COR-L47 (cell line): ENCODE measurements at places on chromosomes 3 and 15.

- no peak for DNase-seq
Observed at GRCh38 chr3:149333176-149333859, at the start of gene TM4SF18. TSS of gene TM4SF18 (minus strand) at chr3:149333636. CDS start at chr3:149333382, 254 bp downstream.

- DNase-seq: no peak
Observed at GRCh38 chr3:38640661-38641452, 8.6 kb downstream of the SCN5A start.

DNA sequence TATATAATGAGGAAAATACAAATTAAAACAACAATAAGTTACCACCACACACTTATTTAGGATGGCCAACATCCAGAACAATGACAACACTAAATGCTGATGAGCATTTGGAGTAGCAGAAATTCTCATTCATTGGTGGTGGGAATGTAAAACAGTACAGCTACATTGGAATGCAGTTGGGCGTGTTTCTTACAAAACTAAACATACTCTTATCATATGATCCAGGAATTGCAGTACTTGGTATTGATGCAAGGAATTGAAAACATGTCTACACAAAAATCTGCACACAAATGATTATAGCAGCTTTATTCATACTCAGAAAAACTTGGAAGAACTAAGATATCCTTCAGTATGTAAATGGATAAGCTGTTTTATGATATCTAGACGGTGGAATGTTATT lies 594.2 kb downstream of the ZBBX start:
- no peak for DNase-seq

- peak; percentile 40 for DNase-seq
Observed at GRCh38 chr15:89177633-89178306, 43.6 kb downstream of the RLBP1 start.

- DNase-seq: no peak
Observed at GRCh38 chr3:2880218-2880756, 229.9 kb downstream of the IL5RA start.

DNA sequence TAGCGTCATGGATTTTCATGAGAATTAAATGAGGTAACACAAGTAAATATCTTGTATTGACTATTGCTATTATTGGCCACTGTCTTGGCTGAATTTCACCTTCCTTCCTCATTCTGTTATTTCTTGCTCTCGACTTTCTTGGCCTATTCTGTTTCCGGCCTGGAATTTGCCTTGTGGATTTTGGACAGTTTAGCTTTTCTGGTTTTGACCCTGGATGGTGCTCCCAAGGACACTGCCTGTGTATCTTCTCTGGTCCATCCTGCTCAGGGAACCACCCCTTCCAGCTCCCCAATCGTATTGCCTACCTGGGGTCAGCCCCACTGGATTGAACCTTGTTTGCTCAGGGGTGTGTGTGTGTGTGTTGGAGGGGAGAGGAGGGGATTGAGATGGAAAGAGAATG lies 376.2 kb upstream of the C2CD4B start:
- DNase-seq: no peak

GRCh38 chr15:26867200-26868007 lies 542 bp downstream of the GABRA5 start:
- DNase-seq: peak; percentile 6

- no peak for DNase-seq
Observed at GRCh38 chr3:187880441-187880840, 135.2 kb upstream of the BCL6 start.

GRCh38 chr3:32469151-32469874 lies 33.3 kb downstream of the CMTM6 start:
- DNase-seq: no peak

- DNase-seq: no peak
Observed at GRCh38 chr3:126525853-126526667, 2.1 kb downstream of the CHST13 start.

- no peak for DNase-seq
Observed at GRCh38 chr15:63030101-63030551, 12.4 kb upstream of the TPM1 start.

- DNase-seq: no peak
Observed at GRCh38 chr15:51830276-51830806, 888 bp downstream of the TMOD3 start.

DNA sequence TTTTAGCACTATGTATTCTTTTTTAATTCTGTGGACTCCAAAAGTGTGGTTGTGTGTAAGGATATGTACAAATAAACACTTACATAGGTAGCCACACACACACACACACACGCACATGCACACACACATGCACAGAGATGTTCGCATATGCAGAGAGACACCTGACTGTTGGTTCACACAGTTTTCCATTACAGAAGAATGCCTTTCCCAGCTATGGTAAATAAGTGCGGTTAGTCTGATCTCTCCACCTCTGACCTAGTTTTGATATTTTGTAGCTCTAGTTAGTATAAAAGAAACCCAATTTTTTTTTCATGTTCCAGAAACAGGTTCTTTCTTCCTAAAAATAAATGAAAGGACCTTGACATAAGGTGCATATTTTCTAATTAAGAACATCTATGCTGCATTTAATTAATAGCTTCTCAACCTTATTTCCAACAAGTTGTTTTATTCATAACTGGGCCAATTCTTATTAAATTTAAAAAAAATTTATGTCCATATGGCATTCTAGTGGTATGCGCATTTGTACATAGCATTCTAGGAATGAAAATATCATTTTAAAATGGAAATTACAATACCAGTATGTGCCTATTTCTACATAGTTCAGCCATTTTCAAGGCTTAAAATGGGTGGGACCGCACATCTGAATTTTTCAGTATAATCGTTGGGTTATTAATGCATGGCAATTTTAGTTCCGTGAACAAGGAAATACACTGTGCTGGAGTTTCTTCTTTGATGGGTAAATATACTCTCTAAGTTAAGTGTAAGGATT lies 27.2 kb downstream of the TMEM108 start:
- DNase-seq: no peak

GRCh38 chr3:138401834-138402233 lies 32.6 kb upstream of the ESYT3 start:
- DNase-seq: no peak

DNA sequence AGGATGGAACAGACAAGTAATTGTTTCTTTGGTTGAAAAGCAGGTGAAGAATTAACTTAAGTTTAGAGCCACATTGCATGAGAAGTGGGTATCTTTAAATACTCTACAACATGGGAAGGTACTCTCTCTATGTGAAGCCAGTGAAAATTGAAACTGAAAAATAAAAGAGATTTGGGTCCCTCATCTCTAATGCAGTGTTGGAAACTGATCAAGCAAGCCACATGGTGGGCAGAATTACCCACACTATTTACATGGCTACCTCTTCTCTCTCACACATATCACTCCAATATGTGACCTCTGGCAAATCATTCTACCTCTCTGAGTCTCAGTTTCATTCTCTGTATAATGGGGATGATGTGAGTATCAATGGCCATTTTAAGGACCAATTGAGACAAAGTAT lies 339.0 kb downstream of the IL5RA start:
- no peak for DNase-seq
